CD4-positive, alpha-beta T cell treated with Interleukin-6 for 4 hours (primary cell): ENCODE measurements at places on chromosomes 3 and 15.

DNA sequence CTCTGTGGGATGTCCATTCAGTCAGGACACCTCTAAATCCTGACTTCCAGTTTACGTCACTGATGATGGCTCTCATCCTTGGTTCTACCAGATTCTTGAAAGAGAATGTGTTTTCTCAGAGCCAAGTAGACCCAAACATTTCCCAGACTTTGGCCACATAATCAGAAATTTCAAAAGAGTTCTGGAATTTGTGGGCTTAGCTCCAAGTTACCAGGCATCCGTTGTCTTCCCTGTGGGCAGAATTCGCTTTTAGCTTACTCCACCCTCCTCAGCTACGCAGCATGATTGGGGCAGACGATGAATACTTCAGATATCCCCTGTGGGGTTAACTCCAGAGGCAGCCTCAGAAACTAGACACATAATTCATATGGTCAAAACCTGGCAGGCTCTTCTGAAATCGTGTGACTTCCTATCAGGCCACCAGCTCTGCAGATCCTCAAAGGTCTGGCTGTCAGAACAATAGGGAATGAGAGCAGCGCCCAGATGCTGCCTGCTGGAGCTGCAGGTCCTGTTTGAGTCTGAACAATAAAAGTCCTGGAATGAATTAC, 30.6 kb downstream of the CRTC3 start:
- DNase-seq = no peak

- DNase-seq = no peak
Measured at GRCh38 chr15:78205856-78206255, 28.5 kb downstream of the ACSBG1 start.

GRCh38 chr3:143475981-143476380, 356.4 kb downstream of the CHST2 start:
- no peak for DNase-seq

DNA sequence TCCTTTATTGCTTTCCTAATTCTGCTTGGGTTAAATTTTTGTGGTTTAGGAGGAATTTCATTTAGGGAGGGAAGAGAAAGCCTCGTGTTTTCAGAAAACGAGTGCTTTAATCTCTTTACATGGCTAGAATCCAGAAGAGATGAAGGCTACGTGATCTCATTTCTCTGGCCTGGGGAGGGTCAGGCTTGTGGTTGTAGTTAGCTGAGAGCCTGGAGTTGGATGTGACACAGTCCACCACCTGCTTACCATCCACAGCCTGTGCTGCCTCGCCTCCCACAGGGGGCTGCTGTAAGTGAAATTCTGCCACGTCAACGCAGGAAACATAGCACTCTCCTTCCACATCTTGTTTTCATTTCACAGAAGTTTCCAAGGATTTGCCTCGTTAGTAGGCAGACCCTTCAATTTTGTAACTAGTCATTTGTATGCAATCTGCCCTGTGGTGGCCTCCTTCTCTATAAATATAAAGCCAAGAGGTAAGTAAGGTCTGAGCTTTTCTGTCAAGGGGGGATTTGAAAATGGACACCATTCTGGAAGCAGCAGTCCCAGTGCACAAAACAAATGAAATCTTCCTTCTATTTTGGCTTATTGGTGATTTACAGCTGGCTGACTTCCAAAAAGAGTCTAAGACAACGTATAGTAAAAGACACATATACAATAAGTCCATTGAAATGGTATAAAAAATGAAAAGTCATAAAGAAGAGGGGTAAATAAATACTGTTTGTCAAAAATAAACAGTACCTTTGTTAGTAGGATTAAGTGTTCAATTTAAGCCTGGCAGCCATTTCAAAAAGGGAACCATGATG, 3.4 kb downstream of the GXYLT2 start:
- no peak for DNase-seq

DNA sequence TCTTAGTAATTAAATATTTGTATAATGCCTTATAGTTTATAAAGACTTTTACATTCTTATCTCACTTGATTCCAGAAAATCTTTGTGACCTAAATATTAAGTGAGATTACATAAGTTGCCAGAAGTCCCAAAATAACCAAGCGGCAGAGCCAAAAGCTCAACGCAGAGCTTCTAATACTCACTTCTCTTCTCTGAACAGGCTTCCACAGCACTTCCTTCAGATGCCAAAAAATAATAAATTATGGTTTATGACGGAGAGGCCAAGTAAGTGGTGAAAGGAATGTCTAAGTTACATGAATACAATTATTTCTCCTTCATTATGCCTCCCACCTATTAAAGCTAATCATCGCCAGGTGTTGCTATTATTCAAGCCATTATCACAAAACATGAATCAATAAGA, 110.3 kb downstream of the GBE1 start:
- no peak for DNase-seq

DNA sequence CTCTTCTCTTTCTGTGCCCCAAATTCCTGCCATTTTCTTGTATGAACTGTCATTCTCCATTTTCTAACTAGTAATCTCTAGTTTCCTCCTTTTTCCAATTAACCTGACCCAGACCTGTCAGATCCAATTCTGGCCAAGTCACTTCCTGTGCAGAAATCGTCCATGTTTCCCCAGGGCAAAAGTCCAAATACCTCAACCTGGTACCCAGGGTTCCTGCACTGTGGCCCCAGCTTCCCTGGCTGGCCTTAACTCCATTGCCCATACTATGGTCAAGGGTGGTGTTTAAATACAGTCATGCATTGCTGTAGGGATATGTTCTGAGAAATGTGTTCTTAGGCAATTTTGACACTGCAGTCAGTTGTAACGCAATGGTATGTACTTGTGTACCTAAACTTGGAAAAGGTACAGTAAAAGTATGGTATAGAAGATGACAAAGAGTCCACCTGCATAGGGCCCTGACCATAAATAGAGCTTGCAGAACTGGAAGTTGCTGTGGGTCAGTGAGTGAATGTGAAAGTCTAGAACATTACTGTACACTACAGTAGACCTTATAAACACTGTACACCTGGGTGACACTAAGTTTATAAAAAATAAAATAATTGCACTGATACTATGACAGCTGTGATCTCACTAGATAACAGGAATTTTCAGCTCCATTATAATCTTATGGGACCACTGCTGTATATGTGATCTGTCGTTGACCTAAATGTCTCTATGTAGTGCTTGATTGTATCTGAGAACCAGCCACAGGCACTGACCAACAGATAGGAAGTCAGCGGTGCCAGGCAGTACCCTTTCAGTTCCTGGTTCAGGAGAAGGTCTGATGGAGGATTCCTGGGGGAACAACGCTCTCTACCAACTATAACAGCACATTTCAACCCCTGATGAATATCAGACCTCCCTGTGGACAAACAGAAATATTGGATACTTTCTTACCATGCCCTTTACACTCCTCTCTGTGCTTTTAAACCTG, 336.1 kb upstream of the PROK2 start:
- DNase-seq = no peak

GRCh38 chr3:53628536-53629401, 134.4 kb downstream of the CACNA1D start:
- DNase-seq = no peak

DNA sequence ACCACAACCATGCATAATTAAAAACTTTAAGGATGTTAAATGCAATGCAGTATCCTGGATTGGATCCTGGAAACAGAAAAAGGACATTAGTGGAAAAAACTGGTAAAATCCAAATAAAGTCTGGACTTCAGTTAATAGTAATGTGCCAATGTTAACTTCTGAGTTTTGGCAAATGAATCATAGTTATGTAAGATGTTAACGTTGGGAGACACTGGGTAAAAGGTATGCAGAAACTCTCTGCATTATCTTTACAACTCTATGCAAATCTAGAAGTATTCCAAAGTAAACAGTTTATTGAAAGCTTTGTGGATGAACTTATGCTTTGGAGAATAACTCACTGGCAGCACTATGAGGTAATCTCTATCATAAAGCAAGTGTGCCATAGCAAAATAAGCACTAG, 357.4 kb downstream of the RORA start:
- DNase-seq = no peak

GRCh38 chr3:31579828-31580227, 47.1 kb downstream of the STT3B start:
- no peak for DNase-seq

GRCh38 chr3:36244728-36245127, 135.6 kb upstream of the STAC start:
- no peak for DNase-seq

- no peak for DNase-seq
Measured at GRCh38 chr15:39034816-39035215, 470.2 kb upstream of the RASGRP1 start.

GRCh38 chr3:182609575-182610156, 183.6 kb upstream of the ATP11B start:
- DNase-seq = no peak

DNA sequence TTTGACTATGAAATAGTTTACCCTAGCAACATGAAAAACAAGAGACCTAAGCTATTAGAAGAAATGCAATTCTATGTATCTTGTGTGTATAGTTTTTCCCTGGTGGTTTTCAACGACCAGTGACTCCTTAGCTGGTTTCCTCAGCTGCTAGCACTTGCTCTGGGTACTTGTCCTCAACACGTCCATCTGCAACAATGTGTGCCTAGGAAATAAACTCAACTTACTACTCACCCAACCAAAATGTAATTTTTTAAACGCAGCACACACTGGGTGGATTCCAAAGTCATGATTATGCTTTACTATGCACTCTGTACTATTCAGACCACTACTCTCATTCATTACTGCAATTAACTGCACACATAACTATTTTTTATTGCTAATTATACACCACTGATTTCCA, 31.0 kb downstream of the CPA3 start:
- DNase-seq = no peak

DNA sequence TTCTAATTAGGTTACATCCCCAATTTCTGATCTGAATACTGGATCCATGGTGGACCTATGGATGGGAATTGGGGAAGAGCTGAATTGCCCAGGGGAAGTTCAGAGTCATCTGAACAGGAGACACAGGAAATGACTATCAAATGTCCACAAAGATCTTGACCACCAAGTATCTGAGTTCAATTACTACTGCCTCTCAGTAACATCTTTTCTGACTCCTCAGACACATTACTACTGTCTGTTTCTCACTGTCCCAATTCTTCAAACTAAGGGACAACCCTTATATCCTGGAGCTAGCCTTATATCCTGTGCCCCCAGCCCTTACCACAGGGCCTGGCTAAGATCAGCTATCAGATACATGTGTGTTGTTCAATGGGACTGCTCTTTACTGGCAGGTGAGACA, 10.1 kb upstream of the IREB2 start:
- DNase-seq = no peak

- no peak for DNase-seq
Measured at GRCh38 chr15:77988347-77989295, 88.9 kb downstream of the TBC1D2B start.

GRCh38 chr3:89375451-89375850, 268.0 kb downstream of the EPHA3 start:
- no peak for DNase-seq

DNA sequence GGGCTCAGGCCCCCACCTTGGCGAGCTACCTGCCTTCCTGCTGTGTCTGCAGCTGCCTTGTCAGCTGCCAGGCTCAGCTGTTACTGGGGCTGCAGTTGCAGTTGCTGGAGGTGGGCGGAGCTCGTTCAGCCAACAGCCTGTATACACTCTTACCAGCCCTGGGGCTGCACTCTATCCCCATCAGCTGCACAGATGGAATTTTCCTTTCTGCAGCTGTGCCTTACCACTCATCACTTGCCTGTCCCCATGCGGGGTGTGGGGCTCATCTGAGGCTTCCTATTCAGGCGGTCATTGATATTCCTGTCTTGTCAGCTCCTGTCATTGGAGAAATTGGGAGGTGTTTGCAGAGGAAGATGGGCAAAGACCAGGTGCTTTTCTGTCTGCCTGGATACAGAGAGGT, 9.1 kb upstream of the SYN2 start:
- DNase-seq = no peak

DNA sequence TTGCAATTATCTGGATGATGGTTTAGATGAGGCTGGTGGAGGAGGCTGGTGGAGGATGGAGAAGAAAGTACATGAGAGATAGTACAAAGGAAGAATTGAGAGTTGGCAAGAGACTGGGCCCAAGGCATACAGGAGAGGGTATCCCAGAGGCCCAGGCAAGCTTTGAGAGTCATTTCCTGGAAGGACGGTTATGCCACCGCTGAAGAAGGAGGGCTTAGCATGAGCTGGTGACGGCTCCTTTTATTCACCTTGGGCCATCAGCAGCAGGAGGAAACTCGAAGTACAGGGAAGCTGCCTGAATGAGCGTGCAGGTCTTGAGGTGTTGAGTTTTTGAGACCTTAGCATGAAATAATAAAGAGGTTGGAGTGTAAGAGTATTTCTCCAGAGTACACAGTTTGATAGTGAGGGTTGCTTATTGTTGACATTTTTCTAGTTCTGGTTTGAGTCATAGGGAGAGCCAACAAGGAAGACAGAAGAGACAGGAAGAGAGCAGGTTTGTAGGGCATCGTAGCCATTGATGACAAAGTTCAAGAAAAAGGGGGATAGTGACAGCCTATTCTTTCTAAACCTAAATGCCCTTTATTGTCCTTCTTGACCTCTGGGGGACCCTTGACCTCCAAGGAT, 13.8 kb downstream of the THSD4 start:
- DNase-seq = no peak

- no peak for DNase-seq
Measured at GRCh38 chr15:89496155-89497098, at the start of gene RHCG. TSS of gene RHCG (minus strand) at chr15:89496583. CDS start at chr15:89496544, 39 bp downstream.

- no peak for DNase-seq
Measured at GRCh38 chr3:185325946-185326791, 36.8 kb upstream of the MAP3K13 start.
